ENCODE measurements at places on chromosomes 5 and 9.

- no peak for DNase-seq
Measured at GRCh38 chr5:89303033-89303480, 420.1 kb upstream of the MEF2C start.

GRCh38 chr9:105485131-105485530 is 37.3 kb downstream of the FSD1L start:
- no peak for DNase-seq

- no peak for DNase-seq
Measured at GRCh38 chr5:67617051-67617450, 420.5 kb upstream of the CD180 start.

GRCh38 chr9:20569525-20569924 is 52.8 kb downstream of the MLLT3 start:
- DNase-seq: no peak

- DNase-seq: no peak
Measured at GRCh38 chr9:103949096-103949495, 145.0 kb upstream of the SMC2 start.

- DNase-seq: no peak
Measured at GRCh38 chr5:169161022-169161680, 139.8 kb downstream of the SLIT3 start.

GRCh38 chr9:7592321-7593316 is 207.0 kb downstream of the DMAC1 start:
- DNase-seq: no peak

DNA sequence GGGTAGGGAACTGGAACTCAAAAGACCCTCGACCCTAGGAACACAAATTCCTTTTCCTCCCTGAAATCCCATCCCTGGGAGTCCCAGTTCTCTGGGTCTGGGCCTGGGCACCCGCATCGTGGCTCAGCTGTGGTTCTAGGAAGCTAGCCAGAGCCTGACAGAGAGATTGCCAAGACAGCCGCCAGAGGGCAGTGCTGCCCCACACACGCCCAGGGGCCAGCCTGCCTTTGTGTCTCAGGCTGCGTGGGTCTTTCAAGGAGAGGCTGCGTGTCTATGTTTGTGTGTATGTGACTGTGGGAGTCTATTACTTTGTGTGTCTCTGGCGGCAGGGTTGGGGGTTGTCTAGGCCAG is 32.0 kb upstream of the TTLL11 start:
- DNase-seq: peak; percentile 83

DNA sequence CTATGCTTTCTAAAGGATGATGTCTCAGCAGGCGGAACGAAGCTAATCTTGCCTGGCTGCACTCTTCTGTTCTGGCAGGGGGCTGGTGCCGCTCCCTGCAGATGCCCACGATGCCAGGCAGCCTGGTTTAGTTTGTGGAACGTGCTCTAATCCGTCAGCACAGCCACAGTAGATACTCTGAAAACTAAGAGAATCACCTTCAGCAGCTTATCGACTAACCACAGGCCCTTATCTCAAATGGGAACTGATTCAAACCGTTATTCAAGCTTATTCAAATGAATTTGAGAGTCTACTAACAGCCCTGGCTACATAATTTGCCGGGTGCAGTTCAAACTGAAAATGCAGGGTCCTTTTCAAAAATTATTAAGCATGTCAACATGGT is 246.6 kb upstream of the ANKRD55 start:
- no peak for DNase-seq

- no peak for DNase-seq
Measured at GRCh38 chr5:96297290-96297689, 135.8 kb downstream of the PCSK1 start.

DNA sequence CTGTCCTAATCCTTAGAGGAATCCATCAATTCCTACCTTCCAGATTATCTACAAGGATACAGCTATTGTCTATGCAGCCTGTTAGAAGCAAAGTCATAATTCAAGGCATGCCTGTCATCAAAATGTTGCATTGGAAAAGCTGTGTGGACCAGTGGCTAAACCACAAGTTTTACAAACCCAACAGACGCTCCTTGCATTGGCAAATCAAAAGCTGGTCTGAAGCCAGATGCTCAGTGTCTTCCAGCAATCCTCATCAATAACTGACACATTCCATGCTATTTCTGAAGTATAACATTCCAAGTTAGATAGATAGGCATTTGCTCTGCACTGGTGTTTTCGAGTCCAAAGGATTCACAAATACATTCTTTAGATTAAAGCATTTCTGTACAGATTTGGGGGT is 213.6 kb downstream of the EBF1 start:
- DNase-seq: no peak

GRCh38 chr5:129909225-129909624 is 5.0 kb downstream of the CHSY3 start:
- no peak for DNase-seq

GRCh38 chr5:141399555-141400258 is 2.0 kb downstream of the PCDHGB5 start:
- DNase-seq: no peak

DNA sequence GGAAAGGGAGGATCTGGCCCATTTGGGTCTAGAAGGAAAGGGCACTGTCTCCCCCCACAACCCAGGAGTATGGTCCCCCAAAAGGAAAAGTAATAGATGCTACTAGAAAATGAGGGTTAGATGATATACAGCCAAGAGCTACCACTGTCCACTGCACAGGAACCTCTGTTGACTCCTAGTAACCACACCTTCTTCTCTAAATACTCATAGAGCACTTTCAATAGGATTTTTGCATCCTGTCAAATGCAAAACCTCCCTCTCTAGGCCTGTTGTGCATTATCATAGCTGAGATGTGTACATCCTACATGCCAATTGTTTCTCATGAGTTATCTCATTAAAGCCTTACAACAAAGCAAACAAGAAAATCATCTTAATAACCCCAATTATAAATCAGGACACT is 66.8 kb downstream of the THBS4 start:
- DNase-seq: no peak

DNA sequence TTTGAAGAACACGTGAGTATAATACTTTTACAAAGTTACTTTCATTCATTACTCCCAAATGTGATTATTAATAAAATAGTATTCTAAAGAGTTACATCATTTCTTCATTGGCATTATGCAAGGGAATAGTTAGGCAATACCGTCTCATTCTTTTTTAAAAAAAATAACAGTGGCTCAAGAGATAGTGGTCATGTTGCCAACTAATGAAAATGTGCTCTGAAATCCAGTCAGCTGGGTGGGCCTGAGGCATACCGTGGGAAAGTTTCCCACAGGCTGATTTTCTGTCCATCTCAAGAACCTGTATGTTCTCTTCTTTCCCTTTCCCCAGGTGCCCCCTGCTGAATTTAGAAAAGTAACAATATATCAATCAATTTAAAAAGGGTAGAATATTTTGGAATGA is 40.8 kb upstream of the ROPN1L start:
- DNase-seq: no peak

DNA sequence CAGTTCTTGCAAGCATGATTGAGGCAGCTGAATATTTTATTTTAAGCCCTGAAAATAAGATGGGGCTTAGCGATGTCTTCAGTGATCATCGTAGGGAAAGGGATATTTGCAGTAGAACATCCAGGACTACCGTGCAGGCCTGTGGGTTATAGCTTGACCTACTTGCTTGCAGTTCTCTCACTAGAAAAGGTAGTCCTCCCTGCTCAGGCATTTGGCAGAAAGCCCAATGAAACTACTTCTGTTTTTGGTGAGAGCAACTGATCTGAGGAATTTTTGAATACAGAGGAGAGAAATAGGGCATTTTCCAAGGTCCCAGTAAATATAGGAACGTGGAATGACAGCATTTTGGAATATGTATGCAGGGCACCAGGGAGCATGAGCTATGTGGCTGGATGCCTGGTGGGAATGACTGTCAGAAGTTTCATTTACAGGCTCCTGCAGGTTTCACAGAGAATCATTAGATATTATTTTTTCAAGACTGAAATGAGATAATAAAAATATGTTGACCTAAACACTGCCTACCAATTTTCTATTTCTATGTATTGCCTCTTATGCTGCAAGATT is 417.9 kb upstream of the ACTBL2 start:
- no peak for DNase-seq

- DNase-seq: no peak
Measured at GRCh38 chr9:81462801-81463200, 226.5 kb downstream of the TLE1 start.

DNA sequence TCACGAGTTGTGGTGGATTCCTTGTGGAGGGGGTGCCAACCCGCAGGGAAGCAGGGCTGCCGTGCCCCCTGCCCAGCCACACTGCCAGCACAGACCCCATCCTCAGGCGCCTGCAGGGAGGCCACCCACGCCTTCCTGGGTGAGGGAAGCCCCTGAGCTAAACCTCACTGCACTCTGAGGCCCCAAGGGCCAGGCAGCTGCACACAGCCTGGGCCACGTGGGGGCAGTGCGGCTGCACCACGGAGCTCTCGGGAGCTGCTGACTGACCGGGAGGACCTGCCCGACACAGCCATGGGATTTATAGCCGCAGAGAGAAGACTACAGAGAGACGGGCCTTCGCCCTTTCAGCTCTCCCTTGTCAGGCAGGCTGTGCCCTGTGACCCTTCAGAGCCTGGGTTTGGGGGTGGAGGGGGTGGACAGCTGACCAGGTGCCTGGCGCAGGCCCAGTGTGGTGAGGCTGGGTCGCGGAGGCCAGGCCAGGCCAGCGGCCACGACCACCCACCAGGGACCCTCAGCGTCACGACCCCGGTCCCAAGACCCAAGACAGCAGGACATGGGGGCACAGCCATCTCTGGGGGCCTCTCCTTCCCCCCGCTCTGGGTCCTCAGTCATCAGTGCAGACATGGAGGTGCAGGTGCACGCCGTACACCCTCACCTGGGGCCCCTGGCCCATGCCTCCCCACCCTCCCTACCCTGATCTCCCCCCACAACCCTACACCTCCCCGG is 4.3 kb upstream of the AHRR start:
- DNase-seq: peak; percentile 68

- DNase-seq: peak; percentile 87
Measured at GRCh38 chr5:158382473-158382872, 523.5 kb upstream of the CLINT1 start.

- no peak for DNase-seq
Measured at GRCh38 chr9:124506931-124507879, at the start of gene NR5A1. Gene NR5A1 (minus strand): TSS chr9:124507399. CDS start chr9:124503395, 4,004 bp downstream.

DNA sequence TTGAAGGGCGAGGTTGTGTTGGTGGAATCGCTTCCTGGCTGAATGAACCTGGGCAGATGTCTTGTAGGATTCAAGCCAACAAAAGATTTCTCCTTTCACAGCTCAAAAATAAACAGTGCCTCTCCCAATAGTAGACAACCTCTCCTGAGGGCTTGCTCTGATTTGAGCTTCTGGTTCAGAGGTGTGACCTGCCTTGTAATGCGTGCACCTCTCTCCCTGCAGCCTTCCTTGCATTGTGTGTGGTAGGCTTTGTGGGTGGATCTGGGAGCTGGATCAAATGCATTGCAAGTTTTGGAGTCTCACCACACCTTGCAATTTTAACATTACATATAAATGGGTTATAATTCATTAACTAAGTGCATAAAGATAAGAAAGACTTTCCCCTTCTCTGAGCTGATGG is 96.9 kb upstream of the PTCH1 start:
- no peak for DNase-seq

GRCh38 chr9:76200315-76200714 is 193.9 kb downstream of the RFK start:
- no peak for DNase-seq

DNA sequence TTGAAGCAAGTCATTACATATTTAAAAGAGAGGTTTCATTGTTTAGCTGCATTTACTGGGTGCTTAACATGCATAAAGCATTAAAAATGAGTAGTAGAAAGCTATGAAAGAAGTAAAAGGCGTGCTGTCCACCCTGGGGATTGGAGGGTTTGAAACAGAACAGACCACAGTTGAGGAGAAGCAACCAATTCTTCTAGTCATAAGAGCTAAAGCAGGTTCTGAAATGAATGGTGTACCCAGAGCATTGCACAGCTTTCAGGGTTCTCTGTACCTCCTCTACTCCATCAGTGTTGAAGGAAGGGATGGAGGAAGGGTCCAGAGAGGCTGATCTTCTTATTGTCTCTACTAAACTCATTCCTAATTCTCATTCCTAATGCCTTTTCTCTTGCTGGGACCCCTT is 68.9 kb downstream of the SH3RF2 start:
- no peak for DNase-seq

DNA sequence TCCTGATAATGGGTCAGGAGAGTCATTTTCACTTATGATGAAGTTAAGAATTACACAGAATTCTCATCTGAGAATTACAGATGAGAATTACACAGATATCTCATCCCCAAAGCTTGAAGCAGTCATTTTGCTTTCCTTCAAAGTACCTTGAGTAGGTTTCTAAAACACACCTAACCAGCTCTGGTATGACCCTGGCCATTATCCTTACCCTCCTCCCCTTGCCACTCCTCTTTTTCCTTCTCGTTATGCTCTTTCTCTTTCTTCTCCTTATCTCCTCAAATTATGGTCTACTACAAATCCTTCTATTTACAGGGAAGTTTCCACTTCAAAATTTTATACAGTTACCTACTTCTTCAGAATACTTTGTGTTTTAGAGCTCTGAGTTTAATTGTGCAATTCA is 44.5 kb downstream of the MEF2C start:
- no peak for DNase-seq

- DNase-seq: no peak
Measured at GRCh38 chr5:89289604-89290003, 406.6 kb upstream of the MEF2C start.

DNA sequence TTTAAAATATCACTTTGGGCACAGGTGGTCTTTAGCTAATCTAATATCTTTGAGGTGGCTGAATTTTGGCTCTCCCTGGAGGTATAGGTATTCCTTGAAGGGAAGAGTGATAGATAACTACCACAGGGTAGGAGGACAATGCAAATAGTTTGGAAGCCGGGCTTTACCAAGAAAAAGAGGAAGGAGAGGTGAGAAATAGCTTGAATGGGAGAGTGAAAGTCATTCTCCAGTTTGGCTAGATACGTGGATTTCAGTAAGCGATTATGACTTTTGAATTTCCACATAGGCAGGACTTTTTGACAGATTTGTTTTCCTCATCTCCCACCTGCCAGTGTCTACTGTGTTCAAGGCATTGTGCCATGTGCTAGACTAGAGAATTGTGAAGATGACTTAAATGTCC is 45.5 kb downstream of the RASA1 start:
- DNase-seq: no peak

DNA sequence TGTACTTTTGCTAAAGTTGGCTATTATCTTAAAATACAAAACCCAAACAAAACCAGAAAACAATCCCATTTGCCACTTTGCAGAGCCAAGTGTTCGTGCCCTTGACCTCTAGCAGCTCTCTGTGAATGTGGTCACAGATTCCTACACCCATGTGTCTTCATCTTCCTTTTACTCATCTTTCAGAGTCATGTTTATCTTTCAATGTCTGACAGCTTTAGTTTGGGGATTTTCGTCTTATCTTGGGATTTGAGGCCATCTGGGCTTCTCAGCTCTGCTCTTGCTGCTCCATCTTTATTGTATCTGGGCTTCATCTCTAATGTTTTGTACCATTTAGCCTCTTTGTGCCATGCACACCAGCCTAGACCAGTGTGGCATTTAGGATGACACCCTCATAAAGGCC is 81.0 kb downstream of the DAPK1 start:
- DNase-seq: no peak

GRCh38 chr9:32581512-32582143 is 8.7 kb upstream of the NDUFB6 start:
- DNase-seq: no peak

GRCh38 chr9:122287214-122287720 is 22.6 kb downstream of the MRRF start:
- DNase-seq: no peak

GRCh38 chr9:6383551-6384225 is 29.3 kb upstream of the UHRF2 start:
- DNase-seq: no peak

GRCh38 chr9:21836437-21837161 is 34.2 kb downstream of the MTAP start:
- peak; percentile 97 for DNase-seq

Data from kidney capillary endothelial cell (primary cell).